Fibroblast of gingiva (primary cell): ENCODE measurements at places on chromosomes 11 and 22.
A peak's percentile ranks its signal among the peaks of the same experiment; 100 is the strongest.

DNA sequence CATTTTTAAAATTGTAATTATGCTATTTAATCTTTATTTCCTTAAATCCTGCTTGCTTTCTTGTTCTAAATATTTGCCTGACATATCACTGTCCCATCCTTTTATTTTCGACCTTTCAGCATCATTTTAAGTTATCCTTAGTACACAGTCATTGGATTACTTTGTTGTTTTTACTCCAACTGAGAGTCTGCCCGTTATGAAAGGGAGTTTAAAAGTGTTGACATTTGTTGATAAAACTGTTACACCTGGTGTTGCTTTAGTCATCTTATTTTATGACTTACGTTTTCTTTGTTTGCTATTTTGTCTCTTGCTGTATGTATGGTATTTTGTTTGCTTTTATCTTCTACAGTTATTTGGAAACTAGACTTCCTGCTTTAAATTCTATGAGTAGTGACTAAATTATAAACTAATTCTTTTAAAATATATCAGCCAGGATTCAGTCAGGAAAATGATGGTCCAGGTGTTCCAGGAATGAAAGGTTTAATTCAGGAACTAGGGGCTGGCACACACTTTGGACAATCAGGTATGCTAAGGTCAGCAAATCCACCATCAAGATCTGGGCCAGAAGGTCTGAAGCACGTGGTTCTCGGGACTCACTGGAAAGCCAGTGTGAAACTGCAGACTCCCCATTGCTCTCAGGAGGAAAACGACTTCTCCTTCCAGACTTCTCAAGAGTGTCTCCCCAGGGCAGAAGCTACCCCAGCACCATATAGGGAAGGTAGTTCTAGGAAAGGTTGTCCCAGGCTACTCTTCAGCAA lies 86.0 kb downstream of the RASSF10 start:
- no peak for DNase-seq

DNA sequence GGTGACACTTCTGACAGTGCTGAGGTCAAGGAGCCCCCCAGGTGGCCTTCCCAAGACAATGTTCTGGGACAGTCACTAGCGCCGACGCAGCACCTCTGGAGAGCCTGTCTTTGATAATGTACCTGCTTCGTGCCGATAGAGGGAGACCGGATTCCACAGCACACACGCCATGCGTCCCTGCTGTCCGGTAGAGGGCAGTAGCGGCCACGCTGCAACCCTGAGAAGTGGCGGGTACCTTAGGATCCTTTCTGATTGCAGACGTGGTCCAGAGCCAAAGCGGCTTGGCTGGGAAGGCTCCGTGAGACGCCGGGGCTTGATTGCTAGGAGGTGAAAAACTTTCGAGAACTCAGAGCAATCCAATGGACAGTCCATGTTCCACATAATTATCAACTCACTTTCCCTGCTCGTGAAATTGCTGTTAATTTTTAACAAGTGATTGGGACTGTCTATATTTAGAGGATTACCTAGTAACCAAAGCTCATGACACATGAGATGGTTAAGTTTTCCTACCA lies 11.4 kb upstream of the BARX2 start:
- DNase-seq = peak; percentile 70

GRCh38 chr22:41445129-41446056 lies 1.2 kb downstream of the TOB2 start:
- no peak for DNase-seq

GRCh38 chr22:48578138-48579042 lies 1249.3 kb downstream of the BRD1 start:
- no peak for DNase-seq

DNA sequence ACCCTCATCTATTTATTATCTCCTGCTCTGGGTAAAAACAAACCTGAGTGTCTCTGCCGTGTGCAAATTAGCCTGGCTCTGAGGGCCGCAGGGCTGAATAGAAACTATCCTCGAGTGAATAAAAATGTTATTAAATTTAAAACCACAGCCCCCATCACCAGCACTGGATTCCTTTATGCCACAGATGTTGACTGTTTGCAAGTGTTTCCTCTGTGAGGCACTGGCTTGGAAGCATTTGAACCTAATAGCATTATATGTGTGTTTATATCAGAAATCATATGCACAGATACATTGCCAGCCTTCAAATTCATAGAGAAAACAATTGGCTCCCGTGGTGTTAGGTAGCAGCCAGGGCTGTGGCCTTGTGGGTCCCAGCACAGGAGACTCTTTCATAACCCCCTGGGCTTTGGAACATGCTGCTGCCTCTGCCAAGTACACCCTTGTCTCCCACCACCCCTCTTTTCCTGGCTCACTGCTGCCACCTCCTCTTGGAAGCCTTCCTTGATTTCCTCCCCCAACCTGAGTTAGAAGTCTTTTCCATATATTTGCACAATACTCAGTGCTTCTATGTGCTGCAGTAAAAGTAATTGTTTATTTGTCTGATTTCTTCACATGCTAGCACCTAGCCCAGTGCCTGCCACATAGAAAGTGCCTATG lies 294.4 kb downstream of the DDX10 start:
- DNase-seq = no peak

- DNase-seq = peak; percentile 51
Observed at GRCh38 chr11:134050541-134051383, 18.1 kb upstream of the JAM3 start.

GRCh38 chr11:26227883-26228502 lies 103.9 kb upstream of the ANO3 start:
- peak; percentile 24 for DNase-seq

DNA sequence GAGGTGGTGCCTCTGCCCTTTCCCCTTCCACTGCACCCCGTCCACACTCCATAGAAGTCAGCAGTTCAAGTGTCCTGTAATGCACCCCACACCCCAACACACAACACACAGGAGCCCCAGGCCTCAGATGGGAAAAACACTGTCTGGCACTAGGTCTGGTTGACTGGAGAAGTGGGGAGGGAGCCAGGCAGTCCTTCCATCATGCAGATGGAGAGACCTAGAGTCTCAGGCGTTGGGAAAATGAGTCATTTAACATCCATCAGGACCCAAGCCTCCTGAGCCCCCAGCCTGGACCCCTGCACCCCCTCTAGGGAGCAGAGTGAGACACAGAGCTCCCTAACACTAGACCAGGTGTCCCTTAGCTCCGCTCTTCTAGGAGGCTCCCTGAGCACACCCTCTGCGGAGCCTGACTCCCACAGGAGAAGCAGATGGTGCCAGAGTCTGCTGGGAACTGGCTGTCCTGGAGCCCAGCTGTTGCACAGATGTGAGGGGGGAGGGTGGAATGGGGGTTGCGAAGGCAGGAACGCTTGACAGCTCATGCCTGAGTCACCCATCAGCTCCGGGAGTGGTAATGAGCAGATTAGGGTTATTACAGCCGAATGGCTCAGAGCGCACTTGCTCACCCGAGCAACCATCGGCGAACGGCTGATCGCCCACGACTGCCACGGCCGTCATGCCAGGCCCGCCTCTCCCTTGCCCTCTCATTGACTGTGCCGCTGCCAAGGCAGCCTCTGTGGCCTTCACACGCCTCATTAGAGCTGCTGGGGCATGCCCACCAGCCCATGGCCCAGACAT lies 22.1 kb upstream of the SYT7 start:
- peak; percentile 95 for DNase-seq

GRCh38 chr11:81941998-81942397 lies 791.7 kb downstream of the FAM181B start:
- no peak for DNase-seq

GRCh38 chr11:24348908-24349307 lies 147.9 kb upstream of the LUZP2 start:
- no peak for DNase-seq

GRCh38 chr11:86214710-86215109 lies 29.8 kb upstream of the EED start:
- no peak for DNase-seq

- DNase-seq = no peak
Observed at GRCh38 chr11:36976741-36977140, 378.7 kb upstream of the RAG2 start.

GRCh38 chr22:25153961-25154666 lies 45.5 kb upstream of the CRYBB3 start:
- peak; percentile 92 for DNase-seq

DNA sequence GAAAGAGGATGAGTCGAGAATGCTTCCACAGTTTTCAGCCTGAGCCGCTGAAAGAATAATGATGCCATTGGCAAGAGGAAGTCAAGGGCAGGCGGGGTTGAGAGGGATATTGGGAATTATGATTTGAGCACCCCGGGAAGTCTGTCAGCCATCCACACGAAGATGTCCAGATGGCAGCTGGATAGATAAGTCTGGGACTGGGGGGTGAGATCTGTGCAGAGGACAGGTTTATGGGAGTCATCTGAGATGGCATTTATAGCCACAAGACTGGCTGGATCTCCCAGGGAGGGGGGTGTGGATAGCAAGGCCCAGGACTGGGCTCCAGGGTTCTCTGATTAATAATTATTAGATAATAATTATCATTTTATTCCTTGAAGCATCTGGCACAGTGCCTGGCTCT lies 5.1 kb upstream of the STIP1 start:
- no peak for DNase-seq

DNA sequence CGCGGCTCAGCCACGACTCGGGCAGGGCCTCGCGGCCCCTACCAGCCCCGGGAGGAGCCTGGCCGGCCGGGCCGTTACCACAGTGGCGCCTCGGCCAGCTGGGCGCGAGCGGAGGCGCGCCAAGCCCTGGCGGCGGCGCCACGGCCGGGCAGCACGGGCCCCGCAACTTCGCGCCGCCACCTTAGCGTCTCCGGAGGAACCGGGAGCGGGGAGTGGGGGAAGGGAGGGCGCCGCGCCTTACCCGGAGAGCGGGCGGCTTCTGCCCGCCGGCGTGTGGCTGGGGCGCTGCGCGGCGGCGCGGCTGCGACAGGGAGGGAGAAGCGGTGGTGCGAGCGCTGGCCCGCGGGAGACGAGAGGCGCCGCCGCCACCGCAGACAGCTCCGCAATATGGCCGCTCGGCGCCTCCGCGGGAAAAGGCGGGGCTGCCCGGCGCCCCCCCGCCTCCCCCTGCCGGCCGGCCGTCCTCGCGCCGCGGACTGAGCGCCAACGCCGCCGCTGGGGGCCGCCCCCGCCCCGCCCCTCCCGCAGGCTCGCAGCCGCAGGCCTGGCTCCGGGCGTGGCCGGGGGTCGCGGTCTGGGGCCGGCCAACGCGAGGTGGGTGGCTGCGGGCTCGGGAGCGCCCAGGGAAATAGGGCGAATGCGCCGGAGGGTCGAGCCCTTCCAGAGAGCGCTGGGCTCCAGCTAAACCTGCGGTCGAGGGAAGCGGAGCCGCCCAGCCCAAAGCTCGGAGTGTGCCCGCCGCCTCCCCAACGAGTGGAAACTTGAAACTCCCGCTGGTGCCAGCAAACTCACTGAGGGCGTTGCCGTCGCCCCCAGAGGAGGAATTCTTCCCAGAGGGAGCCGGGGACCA lies at the start of gene RDX:
TSS of gene RDX (minus strand) at position 389 of the 850 bp plus-strand sequence. CDS start 16,922 bp downstream, outside the sequence.
- DNase-seq = peak; percentile 75

- DNase-seq = no peak
Observed at GRCh38 chr11:128701086-128701485, 7.2 kb downstream of the FLI1 start.

GRCh38 chr11:78373689-78374088 lies 43.9 kb downstream of the GAB2 start:
- no peak for DNase-seq

DNA sequence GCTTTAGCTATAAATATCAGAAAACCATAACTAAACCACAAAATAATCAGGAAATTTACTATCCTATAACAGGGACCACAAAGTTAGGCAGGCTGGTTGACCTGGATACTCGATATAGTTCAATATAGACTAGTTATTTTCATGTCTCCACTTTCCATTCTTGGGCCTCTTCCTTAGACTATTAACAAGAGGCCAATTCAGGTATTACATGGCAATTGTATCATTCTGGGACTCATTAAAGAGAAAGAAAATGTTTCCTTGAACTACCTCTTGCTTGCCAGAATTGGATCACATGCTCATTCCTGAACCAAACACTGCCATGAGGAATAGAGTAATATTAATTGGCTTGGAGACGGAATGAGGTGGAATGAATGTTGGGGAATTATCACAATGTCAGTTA lies 76.0 kb downstream of the EIF3M start:
- DNase-seq = no peak

GRCh38 chr11:42598341-42598740 lies 713.5 kb upstream of the API5 start:
- DNase-seq = no peak

DNA sequence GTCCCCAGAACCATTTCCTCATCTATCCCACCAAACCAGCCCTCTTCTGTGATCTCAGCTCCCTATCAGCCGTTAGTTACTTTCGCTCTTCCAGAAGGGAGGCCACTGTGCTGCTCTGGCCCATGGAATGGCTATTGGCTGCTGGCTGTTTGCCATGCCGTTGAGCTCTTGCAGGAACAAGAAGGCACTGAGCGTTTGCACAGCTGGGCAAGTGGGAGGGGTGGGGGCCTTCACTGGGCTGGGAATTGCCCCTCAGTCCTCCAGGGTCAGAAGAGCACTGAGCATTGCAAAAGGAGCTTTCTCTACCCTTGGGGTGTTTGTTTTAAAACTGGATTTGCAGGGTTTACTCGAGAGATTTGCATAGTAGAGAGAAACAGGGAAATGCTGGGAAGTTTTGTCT lies 129.0 kb upstream of the PARVA start:
- DNase-seq = peak; percentile 32

DNA sequence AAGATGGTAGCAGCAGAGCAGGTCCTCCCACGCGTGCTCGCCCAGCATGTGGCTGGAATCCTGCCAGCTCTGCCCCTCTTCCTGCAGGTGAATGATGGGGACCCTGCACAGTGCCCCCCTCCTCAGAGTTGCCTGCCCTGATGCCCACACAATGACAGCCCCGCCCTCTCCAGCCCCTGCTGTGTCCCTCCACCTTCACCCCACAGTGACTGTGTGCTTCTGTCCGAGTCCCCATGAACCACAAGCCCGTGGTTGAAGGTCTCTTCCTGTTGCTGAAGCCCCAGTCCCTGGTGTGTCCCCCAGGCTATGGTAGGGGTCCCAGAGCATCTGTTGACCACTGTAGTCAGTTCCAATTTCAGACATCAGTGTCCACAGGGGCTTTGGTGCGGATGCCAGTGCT lies 71.0 kb downstream of the BRD1 start:
- no peak for DNase-seq

- no peak for DNase-seq
Observed at GRCh38 chr11:27295928-27296327, 67.1 kb downstream of the CCDC34 start.

GRCh38 chr11:68855205-68855981 lies 13.7 kb upstream of the CPT1A start:
- peak; percentile 60 for DNase-seq

GRCh38 chr22:18111759-18112330 lies 1.2 kb downstream of the TUBA8 start:
- no peak for DNase-seq

- DNase-seq = peak; percentile 48
Observed at GRCh38 chr22:36384766-36385481, 2.8 kb downstream of the MYH9 start.

- no peak for DNase-seq
Observed at GRCh38 chr11:1699771-1700170, 2.8 kb downstream of the KRTAP5-6 start.
